Stimulated activated CD8-positive, alpha-beta memory T cell treated with anti-CD3 and anti-CD28 coated beads, Interleukin-15, amount 100 ng/mL, for 48 hours (primary cell): ENCODE measurements at places on chromosomes 2 and 18.

- DNase-seq: no peak
These were observed 18.1 kb downstream of the CPSF3 start for GRCh38 chr2:9441556-9441955.

GRCh38 chr2:56334622-56335021, 150.8 kb downstream of the CCDC85A start:
- no peak for DNase-seq

GRCh38 chr18:34976123-34976522, 65.1 kb upstream of the MAPRE2 start:
- DNase-seq: no peak

GRCh38 chr2:60885683-60886082, 4.3 kb downstream of the REL start:
- no peak for DNase-seq

GRCh38 chr2:237324405-237324831, 89.5 kb downstream of the COL6A3 start:
- DNase-seq: no peak

- no peak for DNase-seq
These were observed 85.3 kb downstream of the CAPN13 start for GRCh38 chr2:30721668-30722647.

DNA sequence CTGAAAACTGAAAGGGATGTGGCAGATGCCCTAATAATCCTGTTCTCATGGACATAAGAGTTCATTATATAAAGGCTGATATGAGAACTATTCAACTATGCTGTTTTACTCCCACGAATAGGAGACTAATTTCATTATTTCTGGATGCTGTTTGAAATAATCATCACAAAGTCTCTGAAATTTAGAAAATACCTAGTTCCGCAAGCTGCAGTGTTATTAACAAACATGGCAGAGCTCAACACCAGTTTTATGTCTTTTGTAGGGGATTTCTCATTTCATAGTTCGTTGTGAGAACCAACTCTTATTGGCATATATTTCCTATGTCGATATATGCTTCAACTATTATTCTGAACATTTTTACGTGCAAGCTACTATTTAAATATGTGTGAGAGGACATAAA, 200.3 kb upstream of the SLC8A1 start:
- no peak for DNase-seq

DNA sequence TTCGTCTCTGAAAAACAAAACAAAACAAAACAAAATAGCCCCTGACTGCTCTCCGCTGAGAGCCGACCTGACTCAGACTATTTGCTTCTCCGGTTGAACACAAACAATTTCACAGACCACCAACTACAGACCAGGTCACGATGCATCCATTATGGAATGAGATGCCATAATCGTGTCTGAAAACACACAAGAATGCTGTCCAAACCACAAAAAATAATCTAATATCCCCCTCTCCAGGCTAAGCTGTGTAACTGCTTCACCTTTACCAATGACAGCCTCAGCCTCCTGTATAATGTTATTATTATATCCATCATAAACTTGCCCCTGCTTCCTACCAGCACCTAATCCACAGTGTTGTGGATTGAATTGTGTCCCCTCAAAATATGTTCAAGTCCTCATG, 114.7 kb downstream of the DNAH6 start:
- no peak for DNase-seq

DNA sequence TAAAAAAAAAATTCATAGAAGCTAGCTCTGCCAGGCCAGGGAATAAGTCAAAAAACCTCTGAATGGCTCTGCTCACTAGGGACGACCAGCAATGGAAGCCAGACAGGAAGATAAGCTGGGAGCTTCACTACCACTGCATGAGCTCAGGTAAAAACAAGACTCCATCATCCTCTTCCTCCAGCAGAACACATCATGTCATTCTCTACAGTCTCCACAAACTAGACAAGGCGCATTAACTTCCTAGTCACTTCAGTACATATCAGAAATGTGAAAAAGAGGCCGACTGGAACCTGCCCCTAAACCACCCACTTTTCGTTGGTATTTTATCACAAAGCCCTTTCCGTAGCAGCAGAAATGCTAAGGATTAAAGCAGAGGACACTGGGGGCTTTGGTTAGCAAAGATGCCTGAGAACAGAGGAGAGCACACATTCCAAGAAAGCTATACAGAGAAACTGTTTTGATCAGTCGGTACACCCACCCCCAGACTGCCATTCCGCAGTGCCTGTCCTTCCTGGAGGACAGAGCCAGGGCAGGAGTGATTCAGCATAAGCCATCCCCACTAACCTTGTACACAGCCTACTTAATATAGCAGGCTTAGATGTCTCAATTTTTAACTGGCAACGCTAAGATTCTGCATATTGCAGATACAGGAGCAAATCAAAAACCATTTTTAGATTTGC, 53.4 kb downstream of the AAK1 start:
- DNase-seq: no peak

DNA sequence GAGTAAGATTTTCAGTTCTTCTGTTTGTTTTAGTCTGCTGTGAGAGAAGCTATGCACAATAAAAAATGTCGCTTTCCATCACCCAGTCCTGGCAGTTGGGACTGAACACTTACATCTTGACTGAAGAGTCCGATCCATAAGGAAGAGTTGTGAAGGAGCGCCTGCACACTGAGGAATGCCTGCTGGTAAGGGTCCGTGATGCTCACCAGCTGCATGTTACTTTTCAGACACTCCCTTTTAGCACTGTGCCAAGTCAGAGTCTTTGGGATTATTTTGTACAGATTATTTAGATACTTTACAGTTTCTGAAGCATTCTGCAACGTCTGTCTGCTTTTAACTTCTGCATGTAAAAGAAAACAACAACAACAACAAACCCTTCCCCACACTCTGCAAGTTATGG, 42.6 kb upstream of the CD302 start:
- DNase-seq: no peak

DNA sequence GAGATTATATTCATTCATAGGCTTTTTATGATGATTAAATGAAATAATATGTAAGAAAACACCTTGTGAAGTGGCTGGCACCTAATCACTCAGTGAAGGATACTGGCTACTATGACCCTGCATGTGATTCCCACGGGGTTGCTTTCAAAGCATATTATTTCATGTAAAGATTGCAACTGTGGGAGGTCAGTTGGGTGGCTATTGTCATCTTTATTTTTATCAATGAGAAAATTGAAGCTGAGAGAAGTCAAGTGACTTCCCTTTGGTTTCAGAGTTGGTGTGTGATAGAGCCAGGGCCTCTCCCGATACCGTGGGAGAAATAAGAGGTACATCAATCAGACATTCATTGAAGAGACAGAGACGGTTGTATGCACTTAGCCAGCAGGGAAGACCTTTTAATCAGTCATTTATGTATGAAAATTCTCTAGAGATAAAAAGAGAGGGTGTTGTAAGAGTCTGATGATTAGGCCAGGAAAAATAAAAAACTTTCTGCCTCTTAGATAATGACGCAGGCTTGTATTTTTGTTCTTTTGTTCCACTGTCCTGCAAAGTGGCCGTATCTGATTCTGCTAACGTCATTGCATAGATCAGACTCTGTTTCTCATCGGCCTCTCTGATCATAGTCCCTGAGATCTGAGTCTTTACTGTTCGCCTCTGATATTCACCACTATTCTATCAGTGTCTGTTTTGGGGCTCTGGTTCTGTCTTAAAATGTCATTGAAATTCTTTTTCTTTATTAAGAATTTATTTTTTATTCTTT, 50.5 kb downstream of the QPCT start:
- no peak for DNase-seq

DNA sequence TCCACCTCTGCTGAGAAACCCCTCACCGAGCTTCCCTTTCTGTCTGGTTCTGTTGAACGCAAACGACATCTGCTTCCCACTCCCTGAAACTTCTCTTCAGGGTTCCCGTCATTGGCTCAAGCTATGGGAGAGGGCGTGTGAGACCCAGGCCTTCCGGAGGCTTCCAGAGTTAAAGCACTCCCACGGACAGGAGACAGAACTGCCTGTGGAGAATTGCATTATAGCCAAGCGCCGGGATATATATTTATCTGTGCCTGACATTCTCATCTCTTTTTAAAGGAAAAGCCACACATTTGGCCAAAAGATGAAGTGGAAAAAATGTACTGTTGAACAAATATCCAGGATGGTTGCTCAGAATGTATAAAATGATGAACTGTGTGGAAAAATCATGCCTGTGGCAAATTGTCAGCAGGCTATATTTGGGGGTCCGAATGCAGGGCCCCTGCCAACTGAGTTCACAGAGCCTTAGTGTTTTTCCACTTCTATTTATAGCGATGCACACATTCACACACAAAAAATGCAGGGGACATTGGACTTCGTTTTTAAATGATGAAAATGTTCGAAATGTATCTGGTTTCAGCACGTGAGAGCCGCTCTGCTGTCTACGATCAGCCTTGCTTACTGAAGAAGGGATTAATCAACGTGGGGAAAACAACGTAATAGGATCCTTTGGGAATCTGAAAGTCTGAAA, 59.5 kb downstream of the E2F6 start:
- DNase-seq: no peak

DNA sequence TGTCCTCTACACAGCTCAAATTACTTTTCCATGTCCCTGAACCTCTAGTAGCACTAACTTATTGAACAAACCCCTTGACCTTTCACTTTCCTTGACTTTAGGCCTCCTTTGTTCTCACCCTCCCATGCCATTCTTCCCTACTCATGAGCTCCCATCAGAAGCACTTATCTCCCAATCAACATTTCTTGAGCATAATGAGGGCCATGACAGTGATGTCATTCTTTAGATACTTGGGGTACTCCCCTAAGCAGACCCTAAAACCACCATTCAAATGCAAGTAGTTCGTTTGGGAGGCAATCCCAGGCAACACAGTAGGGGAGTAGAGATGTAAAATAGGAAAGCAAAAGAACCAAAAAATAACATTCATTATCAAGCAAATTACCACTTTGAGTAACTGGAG, 115.9 kb upstream of the ARHGAP28 start:
- no peak for DNase-seq

DNA sequence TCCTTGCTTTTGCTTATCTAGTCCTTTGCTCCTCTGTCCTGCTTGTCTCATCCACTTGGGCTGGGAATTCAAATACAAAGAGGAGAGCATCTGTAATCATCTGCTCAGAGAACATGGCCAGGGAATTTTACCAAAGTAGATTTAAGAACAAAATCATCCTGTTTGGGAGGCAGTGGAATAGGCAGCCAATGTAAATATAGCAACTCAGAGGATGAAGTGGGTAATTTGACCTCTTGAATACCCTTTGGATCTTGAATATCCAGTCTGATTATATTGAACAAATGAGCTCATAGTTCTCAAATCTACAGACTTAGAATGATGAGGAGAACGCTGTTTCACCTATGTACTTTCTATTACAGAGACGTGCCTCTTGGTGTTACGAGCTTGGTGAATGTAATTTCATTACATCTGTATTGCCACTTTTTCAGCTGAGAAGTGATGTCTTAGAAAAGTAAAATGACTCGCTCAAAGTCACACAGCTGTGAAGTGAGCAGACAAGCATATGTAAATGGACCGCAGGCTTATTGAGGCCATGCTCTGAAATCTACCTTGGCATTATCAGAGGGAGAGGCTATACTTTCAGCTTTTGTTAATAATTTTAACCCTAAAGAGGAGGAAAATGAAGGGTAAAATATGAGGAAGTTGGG, 266.3 kb downstream of the MTX2 start:
- no peak for DNase-seq

DNA sequence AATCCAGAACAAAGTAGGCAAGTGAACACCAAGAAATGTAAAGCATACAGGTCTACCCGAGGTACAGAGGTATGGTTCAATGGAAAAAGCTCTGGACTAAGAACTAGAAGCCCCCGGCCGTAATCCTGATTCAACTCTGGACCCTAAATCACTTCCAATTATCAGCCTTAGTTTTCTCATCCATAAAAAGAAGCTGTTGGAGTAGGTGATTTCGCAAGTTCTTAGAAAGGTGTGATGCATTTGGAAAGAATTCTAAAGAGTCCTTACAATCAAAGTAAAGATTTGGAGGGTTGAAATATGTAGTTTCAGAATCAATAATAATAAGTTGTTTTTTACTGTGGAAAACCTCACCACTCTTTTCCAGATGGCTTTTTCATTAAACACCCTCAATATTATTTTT, 622.1 kb upstream of the ID2 start:
- no peak for DNase-seq
